Hippocampal formation (tissue), 2 donors: ENCODE measurements at places on chromosomes 2 and 18.

- no peak for DNase-seq
Measured at GRCh38 chr2:54559006-54559445, 102.9 kb downstream of the SPTBN1 start.

DNA sequence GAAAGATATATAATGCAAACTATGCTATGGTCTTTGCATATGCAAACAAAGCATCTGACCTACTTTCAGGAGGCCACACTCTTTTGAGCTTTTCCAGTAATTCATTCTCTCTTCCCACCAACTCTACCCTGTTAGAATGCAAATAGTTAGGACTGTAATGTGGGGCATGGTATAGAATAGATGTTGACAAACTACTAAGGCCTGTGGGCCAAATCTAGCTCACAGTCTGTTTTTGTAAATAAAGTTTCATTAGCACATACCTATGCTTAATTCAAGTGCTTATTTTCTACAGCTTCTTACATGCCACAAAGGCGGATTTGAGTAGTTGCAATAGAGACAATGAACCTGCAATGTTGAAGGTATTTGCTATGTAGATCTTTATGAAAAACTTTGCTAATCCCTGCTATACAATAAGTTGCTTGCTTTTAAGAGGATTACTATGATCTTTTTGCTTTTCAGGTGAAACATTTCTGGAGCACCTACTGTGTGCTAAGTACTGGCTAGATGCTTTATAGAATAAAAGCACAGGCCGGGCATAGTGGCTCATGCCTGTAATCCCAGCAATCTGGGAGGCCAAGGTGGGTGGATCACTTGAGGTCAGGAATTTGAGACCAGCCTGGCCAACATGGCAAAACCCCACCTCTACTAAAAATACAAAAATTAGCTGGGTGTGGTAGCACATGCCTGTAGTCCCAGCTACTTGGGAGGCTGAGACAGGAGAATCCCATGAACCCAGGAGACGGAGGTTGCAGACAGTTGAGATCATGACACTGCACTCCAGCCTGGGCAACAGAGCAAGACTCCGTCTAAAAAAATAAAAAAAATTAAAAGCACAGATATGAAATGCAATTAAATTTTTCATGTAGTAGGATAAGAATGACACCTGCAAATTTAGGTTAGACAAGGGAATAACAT lies 267.8 kb downstream of the DPP10 start:
- no peak for DNase-seq

DNA sequence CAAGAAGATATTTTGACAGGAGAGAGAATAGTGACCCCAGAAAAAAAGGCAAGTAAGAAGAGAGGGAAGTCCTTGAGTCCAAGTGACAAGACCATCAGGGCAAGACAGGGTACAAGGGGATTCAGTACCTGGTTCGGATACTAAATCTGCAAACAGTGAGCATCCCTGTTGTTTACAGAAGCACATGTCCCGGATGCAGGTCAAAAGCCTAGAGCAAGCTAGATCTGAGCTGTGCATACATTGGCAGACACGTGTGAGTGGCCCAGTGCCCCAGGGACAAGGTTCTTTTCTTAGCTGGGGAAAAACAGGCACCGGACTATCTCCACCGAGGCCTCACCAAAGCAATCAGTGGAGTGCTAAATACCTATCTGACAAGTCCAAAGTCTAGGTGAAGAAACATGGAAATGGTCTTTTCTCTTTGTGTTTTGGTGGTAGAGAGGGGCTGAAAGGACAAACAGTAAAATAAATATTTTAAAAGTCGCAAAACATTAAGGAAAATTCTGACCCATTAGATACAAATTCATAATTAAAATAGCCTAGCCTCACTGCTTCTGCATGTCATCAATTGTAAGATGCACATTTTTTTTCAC lies 165.2 kb downstream of the SUCLG1 start:
- DNase-seq = no peak

GRCh38 chr2:26011990-26012856 lies 21.7 kb upstream of the RAB10 start:
- DNase-seq = no peak

- DNase-seq = no peak
Measured at GRCh38 chr2:2057125-2057721, 273.9 kb downstream of the MYT1L start.

- no peak for DNase-seq
Measured at GRCh38 chr2:230601510-230601909, 111.1 kb upstream of the CAB39 start.

GRCh38 chr18:35778850-35779627 lies 193.4 kb upstream of the RMP24 start:
- DNase-seq = no peak

GRCh38 chr2:241035142-241035817 lies 36.9 kb downstream of the SNED1 start:
- DNase-seq = no peak

GRCh38 chr2:38485734-38486133 lies 108.7 kb upstream of the ATL2 start:
- DNase-seq = no peak

- DNase-seq = no peak
Measured at GRCh38 chr18:12703096-12703567, 290 bp downstream of the PSMG2 start.

DNA sequence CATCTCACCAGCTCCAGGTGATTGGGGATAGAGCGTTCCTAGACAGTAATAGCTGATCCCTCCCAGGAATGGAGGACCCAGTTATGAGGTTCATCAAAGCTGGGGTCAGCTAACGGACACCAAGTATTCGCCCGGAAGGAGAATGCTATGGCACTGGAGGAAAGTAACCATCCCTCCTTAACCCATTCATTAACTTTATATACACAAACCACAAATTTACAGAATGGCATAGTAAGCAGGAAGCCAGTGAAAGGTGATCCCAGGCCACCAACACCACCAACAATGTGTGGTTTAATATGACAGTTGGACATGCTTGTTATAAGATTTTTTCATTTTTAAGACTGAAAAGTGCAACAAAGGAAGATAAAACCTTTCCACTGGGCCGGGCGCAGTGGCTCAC lies 55.3 kb upstream of the CHMP1B start:
- no peak for DNase-seq

DNA sequence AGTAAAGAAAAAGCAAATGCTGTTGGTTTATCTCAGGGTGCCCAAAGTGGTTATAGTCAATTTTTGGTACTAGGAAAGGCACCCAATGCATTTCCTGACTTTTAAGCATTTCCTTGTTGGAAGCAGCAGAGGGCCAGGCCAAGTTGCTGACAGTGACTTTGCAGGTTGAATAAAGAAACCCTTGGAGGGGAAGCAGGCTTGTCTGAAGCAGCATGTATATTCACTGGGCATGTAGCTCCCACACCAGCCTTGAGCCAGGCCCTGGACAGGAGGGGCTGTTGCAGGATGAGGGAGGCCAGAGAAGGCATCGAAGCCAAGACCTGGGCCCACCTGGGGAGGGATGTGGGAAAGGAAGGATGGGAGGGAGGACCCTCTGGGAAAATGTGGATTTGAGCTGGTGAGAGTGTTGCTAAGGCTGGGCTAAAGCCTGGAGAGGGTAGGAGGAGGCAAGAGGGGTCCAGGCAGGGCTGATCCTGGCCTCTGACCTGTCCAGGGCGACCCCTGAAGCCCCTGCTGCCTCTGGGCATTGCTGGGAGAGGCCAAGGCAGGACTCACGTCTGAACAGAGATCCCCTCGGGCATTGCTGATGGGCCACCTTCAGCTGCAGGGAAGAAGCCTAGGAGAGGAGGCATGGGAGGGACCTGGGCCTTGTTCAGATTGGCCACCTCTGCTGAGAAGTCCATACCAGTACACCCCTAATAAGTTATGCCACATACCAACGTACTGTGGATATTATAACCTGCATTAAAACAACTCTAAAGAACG lies 79.6 kb downstream of the STPG4 start:
- no peak for DNase-seq

- DNase-seq = no peak
Measured at GRCh38 chr2:232901736-232902578, 31.9 kb downstream of the SNORC start.
